ENCODE measurements at places on chromosomes 6 and 20.
A peak's percentile ranks its signal among the peaks of the same experiment; 100 is the strongest.

DNA sequence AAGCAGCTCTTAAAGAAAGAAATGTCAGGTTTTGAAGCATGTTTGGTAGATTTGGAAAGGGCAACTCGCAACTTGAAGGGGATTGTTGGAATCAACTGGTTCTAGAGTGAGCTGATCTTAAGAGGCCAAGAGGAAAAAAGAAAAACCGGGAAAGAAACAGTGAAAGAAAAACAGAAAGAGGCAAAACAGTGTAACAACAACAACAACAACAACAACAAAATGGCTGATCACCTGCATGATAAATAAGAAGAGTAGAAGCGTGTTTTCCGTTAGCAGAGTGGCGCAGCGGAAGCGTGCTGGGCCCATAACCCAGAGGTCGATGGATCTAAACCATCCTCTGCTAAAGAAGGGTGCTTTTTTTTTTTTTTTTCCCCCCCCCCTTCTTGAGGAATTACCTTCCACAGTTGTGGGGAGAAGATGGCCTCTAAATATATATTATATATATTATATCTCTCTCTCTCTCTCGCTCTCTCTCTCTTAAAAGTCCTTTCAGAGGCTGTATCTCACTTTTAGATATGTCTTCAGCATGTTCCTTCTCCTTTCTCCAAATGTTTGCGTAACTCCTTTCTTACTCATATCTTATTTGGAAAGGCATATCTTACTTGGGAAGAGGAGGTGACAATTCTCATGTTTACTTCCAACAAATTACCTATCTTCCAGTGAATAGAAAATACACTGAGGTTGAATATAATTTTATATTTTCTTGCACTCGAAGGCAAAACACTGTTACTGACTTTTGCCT, 134.4 kb downstream of the OR2B2 start:
- no peak for DNase-seq

DNA sequence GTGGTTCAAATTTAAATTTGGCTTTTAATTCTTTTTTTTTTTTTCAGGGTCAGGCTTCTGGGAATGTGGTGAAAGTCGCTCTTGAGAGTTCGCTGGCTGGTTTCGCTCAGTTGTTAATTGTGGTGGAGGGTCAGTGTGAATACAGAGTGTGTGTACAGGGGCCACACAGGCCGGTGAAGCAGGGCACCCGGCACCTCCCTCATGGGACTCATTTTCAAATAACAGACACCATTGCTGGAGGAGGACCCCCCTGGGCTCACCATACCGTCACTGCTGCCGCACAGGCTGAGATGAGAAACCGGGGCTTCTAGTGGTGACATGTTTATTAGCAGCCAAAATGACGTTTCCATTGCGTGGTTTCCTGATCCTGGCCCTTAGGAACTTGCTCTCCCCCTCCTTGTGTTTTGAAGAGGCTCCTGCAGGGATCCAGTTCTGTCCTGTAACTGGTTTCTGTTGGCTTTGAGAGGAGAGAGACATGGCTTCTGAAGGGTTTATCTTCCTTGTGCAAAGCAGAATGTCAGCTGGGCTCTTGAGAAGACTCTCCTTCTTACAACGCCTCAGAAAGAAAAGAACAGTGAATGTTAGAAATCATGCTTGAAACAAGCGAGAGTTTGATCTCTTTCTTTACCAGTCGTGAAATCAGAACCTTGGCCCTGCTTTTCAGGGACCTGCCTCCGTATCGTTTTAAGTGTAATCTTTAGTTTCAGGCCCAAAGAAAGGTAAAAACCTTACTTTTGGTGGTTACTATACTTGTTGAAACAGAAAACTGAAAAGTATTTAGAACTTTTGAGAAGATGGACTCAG, 37.8 kb downstream of the DUSP22 start:
- no peak for DNase-seq

DNA sequence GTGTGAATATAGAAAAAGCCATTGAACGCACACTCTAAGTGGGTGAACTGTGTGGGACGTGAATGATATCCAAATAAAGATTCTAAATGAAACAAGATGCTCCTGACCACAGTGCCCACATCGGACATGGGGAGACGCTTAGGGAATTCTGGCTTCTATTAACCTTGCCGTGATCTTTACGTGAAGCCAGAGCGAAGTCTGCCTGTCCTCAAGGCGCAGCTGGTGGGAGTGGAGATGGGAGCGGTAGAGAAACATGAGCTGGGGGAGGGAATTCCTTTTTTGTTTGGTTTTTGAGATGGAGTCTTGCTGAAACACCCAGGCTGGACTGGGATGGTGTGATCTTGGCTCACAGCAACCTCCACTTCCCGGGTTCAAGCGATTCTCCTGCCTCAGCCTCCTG, 46.0 kb downstream of the VSTM2L start:
- no peak for DNase-seq

- DNase-seq = no peak
Measured at GRCh38 chr6:12567682-12568081, 148.9 kb upstream of the PHACTR1 start.

DNA sequence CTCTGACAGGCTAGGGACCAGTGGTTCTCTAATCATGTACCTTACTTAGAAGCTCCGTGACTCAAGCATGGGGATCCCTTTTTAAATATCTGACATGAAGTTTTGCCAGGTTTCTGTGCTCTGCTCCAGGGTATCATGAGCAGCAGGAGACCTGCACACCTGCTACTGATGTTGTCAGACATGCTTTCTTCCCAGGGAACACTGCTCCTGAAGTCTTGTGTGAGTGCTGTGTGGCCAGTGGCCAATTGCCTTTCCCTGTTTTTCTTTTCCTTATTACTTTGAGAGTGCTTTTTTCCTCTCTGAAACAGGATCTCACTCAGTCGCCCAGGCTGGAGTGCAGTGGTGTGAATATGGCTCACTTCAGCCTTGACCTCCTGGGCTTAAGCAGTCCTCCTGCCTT, 26.4 kb downstream of the SLX4IP start:
- DNase-seq = no peak

- DNase-seq = no peak
Measured at GRCh38 chr20:58794510-58795180, 56.1 kb downstream of the GNAS-AS1 start.

DNA sequence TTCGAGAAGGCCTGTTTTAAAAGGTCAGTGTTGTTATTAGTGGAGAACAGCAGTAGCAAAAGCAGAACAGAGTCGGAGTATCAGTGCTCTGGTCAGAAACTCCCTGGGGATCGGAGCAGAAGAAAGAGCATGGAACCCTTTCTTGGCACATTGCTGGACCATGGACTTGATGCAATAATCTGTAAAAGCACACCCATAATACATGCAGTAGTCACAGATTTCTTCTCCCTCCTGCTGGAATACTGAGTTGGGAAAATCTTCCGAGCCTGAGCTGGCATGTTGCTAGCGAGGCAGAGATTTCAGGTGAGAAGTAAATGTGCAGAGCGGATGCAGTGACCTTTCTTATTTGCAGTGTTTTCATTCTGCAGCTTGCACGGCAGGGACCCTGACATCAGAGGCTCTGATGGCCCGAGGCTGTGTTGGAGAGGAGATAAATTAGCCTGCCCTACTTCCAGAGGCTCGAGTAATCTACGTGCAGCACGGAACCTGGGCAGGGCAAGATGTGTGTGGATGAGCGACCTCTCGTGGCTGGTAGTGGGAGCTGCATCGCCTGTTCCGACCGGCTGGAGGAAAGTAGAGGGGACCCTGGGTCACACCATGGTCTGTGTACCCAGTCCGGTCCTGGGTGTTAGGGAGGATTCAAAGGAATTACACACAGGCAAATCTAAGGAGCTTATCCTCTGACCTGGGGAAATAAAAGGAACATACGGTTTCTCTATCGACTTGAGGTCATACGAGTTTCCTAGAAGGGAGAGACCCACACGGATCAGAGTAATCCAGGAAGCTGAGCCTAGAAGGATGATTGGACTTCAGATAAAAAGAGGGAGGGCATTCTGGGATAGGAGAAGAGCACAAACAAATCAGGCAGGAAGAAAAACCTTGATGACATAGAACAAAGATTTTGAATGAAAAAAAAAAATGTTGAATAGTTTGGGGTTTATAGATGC, 137.0 kb upstream of the STMND1 start:
- peak; percentile 74 for DNase-seq

- DNase-seq = no peak
Measured at GRCh38 chr20:34249291-34249690, 8.1 kb downstream of the ASIP start.

GRCh38 chr20:50735813-50736212, 4.4 kb downstream of the PARD6B start:
- DNase-seq = no peak

- no peak for DNase-seq
Measured at GRCh38 chr20:4775322-4776078, 53.8 kb downstream of the PRND start.

DNA sequence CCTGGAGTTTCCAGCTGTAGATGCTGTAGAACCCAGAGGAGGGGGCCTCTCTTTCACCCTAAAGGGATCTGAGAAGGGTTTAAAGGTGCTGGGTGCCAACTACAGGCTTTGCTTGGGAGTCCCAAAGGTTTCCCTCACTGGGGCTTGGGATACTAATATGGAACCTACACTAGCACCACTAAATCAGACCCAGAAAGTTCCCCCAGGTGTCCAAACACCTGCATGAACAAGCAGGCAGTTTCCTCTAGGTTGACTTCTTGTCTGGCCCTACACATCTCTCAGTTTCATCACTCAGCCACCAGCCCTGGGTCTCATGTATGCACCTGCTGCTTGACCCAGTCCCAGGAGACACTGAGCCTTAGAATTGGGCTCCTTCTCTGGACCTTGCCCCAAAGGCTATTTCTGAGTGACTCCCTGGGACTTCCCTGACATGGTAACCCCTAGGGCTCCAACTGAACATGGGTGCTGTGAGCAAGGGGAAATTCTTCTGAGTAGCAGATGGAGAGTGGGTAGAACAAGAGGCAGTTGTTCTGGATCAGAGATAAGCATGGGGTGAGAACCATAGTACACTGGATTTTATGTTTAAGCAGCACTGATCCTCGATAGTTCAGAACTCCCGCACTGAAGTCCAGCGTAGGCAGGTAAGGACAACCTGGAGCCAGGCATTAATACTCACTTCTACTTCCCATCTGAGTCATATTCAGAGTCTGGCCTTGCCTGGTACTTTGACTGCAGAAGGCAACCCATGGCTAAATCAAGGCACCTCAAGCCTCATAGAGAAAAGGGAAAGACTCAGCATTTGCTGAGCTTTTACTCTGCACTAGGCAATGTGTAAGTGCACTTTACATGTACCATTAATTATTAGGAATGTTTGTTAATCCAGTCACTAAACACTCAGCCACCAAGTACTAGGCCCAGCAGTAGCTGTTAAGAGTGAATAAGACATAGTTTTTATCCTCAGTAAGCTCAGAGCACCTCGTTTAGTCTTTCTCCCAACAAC, 16.8 kb downstream of the BCL2L1 start:
- DNase-seq = no peak

Data from stimulated activated CD4-positive, alpha-beta T cell treated with anti-CD3 and anti-CD28 coated beads, Interleukin-2, amount 100 ng/mL, for 24 hours (primary cell).